ENCODE measurements at places on chromosomes 6 and 20.

GRCh38 chr20:63051911-63052310, 45.1 kb upstream of the BHLHE23 start:
- no peak for DNase-seq

DNA sequence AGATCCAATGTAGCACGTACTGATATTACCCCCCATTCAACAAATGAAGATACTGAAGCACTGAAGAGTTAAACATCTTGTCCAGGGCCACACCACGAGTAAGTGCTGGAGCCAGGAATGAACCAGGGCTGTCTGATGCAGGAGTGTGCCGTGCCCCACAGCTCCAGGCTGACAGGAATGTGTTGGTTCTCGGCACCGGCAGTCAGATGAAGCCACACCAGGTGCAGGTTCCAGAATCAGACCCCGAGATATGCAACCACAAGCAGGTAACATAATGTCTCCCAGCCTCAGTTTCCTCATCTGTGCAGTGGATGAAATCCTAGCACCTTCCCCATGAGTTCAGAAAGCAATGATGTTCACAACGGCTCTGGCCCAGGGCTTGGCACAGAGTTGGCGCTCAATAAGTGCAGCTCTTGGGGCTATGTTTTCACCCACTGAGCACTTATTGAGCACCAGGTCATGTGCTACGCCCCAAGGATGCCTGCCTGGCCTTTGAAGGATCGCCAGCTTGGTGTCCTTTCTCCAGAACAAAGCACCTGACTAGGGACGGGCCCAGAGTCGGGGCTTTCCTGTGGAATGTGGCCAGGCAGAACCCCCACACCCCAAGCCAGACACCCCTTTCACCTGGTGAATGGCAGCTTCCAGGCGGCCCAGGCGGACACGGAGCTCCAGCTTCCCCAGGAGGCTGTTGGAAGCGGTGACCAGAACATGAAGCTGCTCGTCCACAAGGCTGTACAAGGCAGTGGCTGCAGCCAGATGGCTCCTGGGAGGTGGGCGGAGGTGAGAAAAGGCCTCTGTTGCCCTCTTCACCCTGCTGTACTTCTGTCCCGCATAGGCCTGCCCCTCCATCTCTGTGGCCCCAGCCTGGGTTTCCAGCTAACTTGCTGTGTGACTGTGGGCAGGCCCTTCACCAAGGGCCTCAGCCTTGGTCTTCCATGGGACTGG, 41.3 kb downstream of the KIAA1755 start:
- no peak for DNase-seq

GRCh38 chr6:24755279-24755678, 19.5 kb upstream of the GMNN start:
- no peak for DNase-seq

GRCh38 chr6:15079288-15079817, 166.5 kb upstream of the JARID2 start:
- no peak for DNase-seq

DNA sequence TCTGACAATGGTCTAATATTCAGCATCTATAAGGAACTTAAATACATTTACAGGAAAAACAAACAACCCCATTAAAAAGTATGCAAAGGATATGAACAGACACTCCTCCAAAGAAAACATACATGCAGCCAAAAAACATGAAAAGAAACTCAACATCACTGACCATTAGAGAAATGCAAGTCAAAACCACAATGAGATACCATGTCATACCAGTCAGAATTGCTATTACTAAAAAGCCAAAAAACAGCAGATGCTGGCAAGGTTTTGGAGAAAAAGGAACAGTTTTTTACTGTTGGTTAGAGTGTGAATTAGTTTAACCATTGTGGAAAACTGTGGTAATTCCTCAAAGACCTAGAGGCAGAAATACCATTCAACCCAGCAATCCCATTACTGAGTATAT, 339.0 kb upstream of the ADGRB3 start:
- no peak for DNase-seq

- no peak for DNase-seq
Observed at GRCh38 chr6:132961610-132962009, 147.2 kb downstream of the RPS12 start.

DNA sequence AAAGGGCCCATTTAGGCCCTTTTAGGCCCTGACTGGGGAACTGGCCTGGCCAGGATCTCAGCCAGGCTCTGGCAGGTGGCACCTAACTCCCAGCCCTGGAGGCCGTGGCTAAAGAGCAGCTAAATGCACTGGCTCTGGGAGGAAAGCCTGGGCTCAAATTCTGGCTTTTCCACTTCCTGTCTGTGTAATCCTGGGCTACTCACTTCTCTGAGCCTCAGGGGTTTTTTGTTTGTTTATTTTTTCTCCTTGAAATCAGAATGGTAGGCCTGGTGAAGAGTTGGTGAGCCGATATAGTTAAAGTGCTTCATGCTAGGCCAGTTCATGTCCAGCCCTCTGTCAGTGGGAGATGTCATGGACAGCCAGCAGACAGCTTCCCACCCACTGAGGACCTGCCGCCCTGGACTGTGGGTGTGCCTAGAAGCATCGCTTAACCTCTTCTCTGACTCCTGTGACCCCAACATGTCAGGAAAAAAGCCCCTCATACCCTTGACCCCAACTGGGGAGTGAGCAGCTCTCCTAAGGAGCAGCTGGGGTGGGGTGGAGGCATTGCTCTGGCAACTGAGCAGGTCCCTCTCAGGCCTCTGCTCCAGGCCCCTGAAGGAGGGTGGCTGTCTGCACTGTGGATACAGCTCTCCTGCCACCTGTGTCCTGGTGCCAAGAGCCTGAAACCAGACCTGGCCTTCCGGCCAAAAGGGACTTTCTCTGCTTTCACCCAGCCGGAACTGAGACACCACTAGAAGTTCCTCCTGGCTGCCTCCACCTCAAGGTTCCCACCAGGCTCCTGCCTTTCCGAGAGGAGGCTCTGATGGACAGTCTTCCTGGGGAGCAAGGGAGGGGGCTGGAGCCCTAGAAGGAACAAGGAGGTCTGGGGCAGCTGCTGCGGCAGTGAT, 57.2 kb upstream of the MYL9 start:
- DNase-seq: no peak

GRCh38 chr6:19663479-19663878, 173.7 kb upstream of the ID4 start:
- DNase-seq: no peak

DNA sequence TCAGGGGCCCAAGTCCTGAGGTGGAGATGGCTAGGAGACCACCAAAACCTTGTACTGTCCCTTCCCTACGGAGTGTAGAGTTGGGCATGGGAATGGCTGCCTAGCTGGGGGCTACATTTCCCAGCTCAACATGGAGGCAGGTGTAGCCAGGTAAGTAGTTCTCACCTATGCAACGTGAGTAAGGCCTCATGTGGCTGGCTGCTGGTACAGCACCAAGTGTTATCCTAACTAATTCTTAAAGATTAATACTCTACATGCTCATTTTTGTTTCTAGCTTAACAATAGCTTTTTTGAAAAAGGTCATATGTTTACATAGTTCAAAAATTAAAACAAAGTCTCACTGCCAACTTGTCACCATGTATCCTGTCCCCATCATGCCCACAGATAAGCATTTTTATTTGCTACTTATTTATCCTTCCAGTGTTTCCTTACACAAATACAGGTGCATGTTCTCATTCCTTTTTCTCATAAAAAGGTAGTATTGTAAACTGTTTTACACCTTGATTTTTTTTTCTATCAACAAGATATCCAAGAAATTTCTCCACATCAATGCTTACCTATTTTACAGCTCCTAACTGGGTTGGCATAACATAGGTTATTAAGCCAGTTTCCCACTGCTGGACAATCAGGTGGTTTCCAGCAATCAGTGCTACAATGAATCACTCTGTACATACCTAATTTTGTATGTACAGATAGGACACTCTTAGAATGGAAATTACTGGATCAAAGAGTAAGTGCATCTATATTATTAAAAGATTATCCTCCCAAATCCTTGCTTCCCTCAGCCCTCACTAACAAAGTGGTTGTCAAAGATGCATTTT, 25.5 kb downstream of the ABHD12 start:
- DNase-seq: no peak

- DNase-seq: no peak
Observed at GRCh38 chr20:47355489-47356219, 845 bp downstream of the ZMYND8 start.

GRCh38 chr6:144797881-144798589, 512.9 kb downstream of the UTRN start:
- no peak for DNase-seq

GRCh38 chr20:38995536-38996044, 33.4 kb downstream of the DHX35 start:
- no peak for DNase-seq

DNA sequence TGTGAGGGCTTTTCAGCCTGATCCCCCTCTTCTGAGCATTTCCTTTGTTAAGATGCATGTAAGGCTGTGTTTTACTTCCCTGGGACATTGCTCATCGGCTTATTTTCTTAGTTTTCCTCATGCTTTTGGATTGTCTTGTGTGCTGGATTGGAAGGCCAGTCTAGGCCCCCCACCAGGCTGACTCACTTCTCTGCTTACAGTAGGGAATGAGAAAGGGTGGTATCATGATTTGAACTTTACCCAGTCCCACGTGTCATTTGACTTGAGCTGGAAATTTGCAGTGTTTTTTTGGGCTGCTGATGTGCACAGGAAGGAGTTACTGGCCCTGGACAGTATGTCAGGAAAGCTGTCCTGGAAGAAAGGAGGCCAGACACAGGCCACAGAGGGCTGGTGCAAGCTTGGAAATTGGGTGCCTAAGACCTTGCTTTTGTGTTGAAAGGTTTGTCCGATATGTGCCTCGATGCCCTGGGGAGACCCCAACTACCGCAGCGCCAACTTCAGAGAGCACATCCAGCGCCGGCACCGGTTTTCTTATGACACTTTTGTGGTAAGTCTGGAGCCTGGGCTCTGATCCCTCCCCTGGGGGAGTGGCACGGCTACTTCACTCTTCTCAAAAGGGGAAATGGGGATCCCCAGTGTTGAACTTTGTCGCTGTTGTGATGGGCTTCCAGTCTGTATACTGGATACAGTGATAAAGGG, 12.8 kb downstream of the RNF114 start:
- DNase-seq: no peak

DNA sequence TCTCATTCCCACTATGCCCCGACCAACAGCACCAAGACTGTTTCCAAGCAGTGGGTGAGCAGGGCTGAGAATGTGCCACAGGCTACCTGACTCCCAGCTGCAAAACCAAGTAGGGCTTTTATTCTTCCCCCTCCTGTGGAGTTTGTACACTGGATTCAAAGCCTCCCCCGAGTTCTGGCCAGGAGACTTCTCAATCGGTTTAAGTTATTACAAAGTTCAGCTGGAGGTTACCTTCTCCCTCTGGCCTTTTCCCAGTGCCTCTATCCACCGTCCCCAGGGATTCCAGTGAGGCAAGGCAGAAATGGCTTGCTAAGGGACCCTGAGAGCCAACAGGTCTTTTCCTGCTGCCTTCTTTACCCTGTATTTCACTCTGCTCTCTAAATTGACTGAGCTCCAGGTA, 217.0 kb downstream of the ADGRG6 start:
- DNase-seq: peak; percentile 37

DNA sequence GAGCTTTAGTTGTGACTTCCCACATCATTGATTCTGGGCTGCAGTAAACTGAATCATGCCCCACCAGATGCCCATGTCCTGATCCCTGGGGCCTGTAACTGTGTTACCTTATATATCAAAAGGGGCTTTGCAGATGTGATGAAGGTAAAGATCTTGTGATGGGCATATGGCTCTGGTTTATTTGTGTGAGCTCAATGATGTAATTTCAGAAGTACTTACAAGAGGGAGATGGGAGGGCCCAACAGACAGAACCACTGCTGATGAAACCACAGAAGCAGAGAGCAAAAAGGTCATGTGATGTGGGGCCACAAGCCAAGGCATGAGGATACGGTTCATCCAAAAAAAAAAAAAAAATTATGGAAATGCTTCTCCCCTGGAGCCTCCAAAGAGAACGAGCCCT, 118.7 kb downstream of the TOX2 start:
- peak; percentile 55 for DNase-seq

GRCh38 chr6:71651636-71652035, 234.7 kb upstream of the RIMS1 start:
- DNase-seq: no peak

DNA sequence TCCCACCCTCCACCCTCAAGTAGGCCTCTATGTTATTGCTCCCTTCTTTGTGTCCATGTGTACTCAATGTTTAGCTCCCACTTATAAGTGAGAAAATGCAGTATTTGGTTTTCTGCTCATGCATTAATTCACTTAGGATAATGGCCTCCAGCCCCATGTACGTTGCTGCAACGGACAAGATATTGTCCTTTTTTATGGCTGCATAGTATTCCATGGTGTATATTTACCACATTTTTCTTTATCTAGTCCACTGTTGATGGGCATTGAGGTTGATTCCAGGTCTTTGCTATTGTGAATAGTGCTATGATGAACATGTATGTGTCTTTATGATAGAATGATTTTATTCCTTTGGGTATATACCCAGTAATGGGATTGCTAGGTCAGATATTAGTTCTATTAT, 64.1 kb upstream of the NNAT start:
- DNase-seq: no peak

DNA sequence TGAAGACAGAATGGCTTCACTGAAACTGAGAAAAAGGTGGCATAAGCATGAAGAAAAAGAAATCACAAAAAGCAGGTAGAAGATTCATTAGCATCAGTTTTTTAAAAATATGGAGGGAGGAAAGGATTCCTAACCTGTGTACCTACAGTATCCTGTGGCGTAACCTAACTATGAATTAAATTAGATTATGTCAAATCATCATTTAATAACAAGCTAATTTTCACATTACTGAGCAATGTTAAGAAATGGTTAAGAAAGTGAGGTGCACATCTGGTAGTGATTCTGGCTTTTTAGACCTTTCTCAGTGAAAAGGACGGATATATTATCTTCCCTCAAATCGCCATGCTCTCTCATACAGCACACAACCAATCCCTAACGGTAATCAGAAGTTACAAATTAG, 12.5 kb downstream of the CD164 start:
- no peak for DNase-seq
